ENCODE measurements at places on chromosomes 5 and 9. TPM values are rescaled to one million over a fixed set of nuclear protein-coding genes. Genes with fewer than 3 reads are reported as not detected.

The SLC27A6 gene
- total RNA-seq, result 0.64 TPM

The SV2C gene
- 0.41 TPM for total RNA-seq

The RORB gene
- total RNA-seq, result 0.27 TPM

The GPRIN1 gene
- total RNA-seq, result 1.6 TPM

GRCh38 chr9:133634081-133634691 is 2.0 kb upstream of the DBH start:
- H3K27ac ChIP-seq, result no peak overlapping the region
- no peak for DNase-seq
- no peaks in the 10 kb centered on the region for H3K36me3 ChIP-seq
- H3K27me3 ChIP-seq, result peaks cover 15% of the 10 kb centered on the region

GRCh38 chr5:56169281-56169680 is 63.8 kb downstream of the ANKRD55 start:
- H3K36me3 ChIP-seq, result no peaks in the 10 kb centered on the region
- no peaks in the 10 kb centered on the region for H3K4me1 ChIP-seq
- no peak for DNase-seq
- H3K27ac ChIP-seq, result no peak overlapping the region
- H3K27me3 ChIP-seq, result no peaks in the 10 kb centered on the region

GRCh38 chr5:142486581-142486980 is 161.8 kb upstream of the SPRY4 start:
- DNase-seq, result no peak
- no peaks in the 10 kb centered on the region for H3K36me3 ChIP-seq
- H3K27ac ChIP-seq, result no peak overlapping the region
- no peaks in the 10 kb centered on the region for H3K4me1 ChIP-seq
- no peak overlapping the region for H3K4me3 ChIP-seq

DNA sequence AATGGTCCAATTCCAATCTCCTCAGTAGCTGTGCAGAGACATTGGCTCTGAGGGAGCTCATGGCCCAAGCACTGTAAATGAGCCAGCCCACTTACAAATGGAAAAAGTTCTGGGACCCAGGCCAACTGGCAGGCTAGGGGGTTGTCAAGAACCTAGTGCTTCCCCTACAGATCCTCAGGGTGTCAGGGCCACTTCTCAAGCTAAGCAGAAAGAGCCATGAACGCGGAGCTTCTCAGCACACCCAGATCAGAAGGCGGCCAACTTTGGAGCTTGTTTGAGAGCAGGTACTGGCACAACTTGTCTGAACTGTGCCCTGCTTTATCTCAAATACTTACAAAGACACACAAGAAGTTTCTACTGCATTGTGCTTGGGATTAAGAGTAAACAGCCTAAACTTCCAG is 17.5 kb downstream of the TLE1 start:
- H3K27me3 ChIP-seq, result no peaks in the 10 kb centered on the region
- H3K36me3 ChIP-seq, result no peaks in the 10 kb centered on the region
- H3K4me1 ChIP-seq, result no peaks in the 10 kb centered on the region
- DNase-seq, result peak; percentile 77

- no peak overlapping the region for H3K27ac ChIP-seq
- DNase-seq, result no peak
- H3K4me1 ChIP-seq, result no peaks in the 10 kb centered on the region
- no peaks in the 10 kb centered on the region for H3K36me3 ChIP-seq
- peaks cover 47% of the 10 kb centered on the region for H3K27me3 ChIP-seq
- no peak overlapping the region for H3K4me3 ChIP-seq
Observed at GRCh38 chr9:132183134-132183533, 21.3 kb downstream of the NTNG2 start.

DNA sequence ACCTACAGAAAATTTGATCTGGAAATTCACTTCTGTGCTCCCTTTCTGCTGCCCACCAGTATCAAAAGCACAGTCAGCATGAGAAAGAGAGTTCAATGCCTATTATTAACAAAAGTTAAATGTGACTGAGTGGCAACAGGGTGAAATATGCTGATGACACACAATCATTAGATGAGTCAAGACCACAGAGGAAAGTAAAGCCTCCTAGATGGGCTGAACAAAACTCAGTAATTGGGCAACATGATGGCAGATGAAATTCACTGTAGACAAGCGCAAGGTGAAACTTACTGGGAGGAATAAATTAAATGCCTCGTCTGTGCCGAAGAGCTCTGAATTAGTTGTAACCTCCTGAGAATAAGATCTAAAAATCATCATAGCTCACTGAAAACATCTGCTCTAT is 752.8 kb downstream of the IRX1 start:
- no peaks in the 10 kb centered on the region for H3K4me1 ChIP-seq
- DNase-seq, result no peak
- no peak overlapping the region for H3K4me3 ChIP-seq
- no peaks in the 10 kb centered on the region for H3K36me3 ChIP-seq
- no peaks in the 10 kb centered on the region for H3K27me3 ChIP-seq
- no peak overlapping the region for H3K27ac ChIP-seq

DNA sequence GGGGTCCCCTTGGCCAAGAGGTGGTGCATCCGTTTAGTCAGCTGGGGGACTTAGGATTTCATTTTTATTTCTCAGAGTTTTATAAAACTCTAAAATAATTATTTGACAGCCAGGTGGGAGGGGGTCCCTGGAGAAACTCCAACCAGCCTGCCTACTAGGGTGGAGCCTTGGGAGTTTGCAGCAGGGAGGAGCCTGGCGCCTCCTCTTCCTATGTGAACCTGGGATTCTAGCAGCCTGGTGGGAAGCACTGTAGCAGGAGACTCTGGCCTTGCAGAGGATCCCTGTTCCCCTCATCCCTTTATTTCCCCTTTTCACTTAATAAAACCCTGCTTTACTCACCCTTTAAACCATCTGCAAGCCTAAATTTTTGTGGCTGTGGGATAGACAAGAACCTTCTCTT is 50.8 kb downstream of the FXN start:
- no peaks in the 10 kb centered on the region for H3K27me3 ChIP-seq
- no peaks in the 10 kb centered on the region for H3K36me3 ChIP-seq
- DNase-seq, result no peak
- no peak overlapping the region for H3K4me3 ChIP-seq

DNA sequence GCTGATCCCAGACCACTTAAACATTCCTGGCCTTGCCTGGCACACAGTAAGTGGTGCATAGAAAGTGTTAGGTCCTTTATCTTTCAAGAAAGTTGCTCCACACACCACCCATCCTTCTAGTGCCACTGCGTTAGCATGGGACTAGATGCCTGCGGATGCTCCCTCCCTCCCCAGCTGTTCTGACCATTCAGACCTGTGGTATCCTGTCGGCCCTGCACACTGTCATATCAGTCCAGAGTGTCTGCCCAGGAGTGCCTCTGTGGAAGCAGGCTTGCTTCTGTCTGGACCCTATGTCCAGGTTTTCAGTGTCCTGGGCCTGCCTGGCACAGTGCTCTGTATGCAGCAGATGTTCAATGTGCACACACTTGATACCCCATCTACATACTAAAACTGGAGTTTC is 38.3 kb upstream of the SMU1 start:
- peaks cover 21% of the 10 kb centered on the region for H3K36me3 ChIP-seq
- no peak overlapping the region for H3K27ac ChIP-seq
- no peak overlapping the region for H3K4me3 ChIP-seq
- no peaks in the 10 kb centered on the region for H3K27me3 ChIP-seq

All from transverse colon (tissue), 4 donors.